ENCODE measurements at places on chromosomes 6 and 20. TPM values are rescaled to one million over a fixed set of nuclear protein-coding genes. Genes with fewer than 3 reads are reported as not detected.

- DNase-seq: no peak
Measured at GRCh38 chr6:163605385-163606097, 191.0 kb downstream of the QKI start.

GRCh38 chr6:38603966-38604365, 35.8 kb downstream of the BTBD9 start:
- peak; percentile 50 for DNase-seq

GRCh38 chr6:77440206-77440976, 22.9 kb downstream of the HTR1B start:
- peak; percentile 94 for DNase-seq

DNA sequence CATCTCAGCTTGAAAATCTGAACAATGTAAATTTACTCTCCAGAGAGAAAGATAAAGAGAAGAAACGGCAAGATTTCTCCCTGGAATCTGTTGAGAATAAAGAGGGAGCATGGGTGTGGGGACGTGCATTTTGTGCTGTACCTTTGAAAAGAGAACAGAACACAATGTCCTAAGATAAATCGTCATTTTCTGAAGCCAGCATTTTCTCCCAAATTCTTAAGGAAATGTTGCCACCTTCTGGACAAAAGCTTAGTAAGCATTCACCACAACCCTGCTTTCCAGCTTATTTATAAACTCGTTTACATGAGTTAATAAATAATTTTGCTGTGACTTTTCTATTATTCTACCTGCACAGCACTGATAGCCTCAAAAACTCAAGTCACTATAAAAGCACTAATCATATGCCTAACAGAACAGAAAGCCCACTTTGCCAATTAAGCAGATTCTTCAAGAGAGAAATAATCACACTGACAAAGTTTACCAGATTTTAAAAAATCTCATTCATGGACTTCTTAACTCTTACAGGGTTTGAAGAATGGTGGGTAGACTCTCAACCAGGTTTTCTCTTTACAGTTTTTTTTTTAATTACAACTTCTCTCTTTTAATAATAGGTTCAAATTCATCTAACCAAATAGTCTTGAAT, 155.8 kb downstream of the MBOAT1 start:
- DNase-seq: peak; percentile 63

DNA sequence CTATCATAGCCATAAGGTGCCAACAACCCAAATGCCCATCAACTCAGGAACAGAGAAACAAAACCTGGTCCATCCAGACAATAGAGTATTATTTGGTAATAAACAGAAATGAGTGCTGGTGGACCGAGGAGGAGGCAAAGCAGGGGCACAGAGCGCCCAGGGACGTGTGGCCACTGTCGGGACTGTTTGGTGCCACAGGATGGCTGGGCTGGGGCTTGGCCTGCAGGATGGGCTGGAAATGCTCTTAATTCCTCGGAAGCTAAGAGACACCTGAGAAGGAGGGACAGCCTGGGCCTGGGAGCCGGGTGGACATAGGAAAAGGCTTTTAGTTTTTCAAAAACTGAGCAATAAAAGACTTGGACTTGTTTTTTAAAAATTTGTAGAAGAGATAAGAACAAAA, 216.4 kb downstream of the DLL1 start:
- no peak for DNase-seq

DNA sequence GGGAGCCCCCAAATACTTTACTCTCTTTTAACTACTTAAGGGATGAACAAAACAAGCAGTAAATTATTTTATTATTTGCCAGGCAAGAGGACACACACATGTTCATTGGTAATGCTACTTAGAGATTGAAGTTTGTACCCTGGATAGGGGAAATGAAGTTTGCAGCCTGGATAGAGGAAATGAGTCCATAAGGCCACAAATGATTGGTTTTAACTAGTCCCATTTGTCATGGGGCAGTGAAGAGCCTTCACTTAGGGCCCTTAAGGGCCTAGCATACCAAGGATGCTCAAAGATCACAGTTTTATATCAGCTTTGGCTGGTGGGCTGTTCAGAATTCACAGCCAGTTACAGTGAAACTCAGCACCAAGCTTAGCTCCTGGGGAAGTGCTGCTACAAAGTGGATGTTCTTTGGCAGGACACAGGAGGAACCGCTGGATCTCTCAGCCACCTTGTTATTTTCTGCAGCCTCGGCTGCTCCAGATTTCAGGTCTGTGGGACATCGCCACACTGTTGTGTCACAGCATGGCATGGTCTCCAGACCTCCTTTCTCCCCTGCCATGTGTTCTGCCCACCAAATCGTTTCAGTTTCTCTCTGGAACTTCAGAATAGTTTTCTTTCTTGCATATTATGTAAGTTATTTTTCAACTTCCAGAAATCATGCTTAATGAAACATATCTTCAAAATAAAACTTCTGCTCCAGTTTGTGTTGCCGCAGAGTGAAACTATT, 41.8 kb downstream of the NCOA7 start:
- DNase-seq: no peak

DNA sequence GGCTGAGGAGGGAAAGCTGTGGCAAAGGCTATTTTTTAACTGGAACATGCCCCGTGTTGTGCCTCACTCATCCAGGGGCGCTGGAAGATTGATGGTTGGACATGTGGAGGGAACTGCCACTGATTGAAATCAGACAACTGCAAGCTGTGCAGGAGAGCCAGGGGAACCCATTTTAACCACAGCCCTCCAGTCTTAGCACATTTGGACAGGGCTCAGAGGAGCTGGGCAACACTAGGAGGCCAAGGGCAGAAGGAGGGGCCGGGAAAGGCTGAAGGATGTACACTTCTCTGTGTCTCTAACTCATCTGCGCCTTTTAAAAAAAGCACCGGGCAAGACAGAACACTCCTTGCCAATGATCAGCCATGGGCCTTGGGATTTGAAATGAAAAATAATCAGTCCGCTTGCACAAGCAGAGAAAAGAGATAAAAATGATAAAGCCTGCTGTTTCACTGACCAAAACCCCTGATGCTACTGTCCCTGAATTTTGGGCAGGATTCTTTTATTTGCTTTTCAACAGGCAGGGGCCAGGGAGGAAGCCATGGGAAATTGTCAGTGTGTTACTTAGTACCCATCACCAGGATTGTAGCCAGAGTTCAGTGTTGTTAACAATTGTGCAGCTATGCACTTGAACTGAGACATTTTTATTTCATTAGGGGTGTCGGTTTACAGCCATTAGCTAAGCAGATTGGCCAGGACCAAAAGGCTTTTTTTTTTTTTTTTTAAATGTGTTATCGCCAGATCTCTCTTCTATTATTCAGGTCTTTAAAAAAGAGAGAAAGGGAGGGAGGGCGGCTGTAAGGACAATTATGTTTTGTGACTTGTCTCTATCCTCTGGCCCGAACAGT, 109.3 kb upstream of the EYA4 start:
- peak; percentile 40 for DNase-seq

- DNase-seq: peak; percentile 79
Measured at GRCh38 chr6:53593001-53593488, 48.1 kb upstream of the GCLC start.

- DNase-seq: peak; percentile 65
Measured at GRCh38 chr6:7052443-7053011, 55.2 kb upstream of the RREB1 start.

GRCh38 chr20:19473216-19473921, 260.9 kb downstream of the SLC24A3 start:
- DNase-seq: no peak

DNA sequence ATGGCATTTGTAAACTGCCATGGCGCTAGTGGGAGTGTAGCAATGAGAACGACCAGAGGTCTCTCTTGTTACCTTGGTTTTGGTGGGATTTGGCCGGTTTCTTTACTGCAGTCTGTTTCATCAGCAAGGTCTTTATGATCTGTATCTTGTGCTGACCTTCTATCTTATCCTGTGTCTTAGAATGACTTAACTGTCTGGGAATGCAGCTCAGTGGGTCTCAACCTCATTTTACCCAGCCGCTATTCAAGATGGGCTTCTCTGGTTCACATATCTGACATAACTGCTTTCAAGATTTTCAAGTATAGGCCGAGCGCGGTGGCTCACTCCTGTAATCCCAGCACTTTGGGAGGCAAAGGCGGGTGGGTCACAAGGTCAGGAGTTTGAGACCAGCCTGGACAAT, 1.9 kb upstream of the SFT2D1 start:
- no peak for DNase-seq

DNA sequence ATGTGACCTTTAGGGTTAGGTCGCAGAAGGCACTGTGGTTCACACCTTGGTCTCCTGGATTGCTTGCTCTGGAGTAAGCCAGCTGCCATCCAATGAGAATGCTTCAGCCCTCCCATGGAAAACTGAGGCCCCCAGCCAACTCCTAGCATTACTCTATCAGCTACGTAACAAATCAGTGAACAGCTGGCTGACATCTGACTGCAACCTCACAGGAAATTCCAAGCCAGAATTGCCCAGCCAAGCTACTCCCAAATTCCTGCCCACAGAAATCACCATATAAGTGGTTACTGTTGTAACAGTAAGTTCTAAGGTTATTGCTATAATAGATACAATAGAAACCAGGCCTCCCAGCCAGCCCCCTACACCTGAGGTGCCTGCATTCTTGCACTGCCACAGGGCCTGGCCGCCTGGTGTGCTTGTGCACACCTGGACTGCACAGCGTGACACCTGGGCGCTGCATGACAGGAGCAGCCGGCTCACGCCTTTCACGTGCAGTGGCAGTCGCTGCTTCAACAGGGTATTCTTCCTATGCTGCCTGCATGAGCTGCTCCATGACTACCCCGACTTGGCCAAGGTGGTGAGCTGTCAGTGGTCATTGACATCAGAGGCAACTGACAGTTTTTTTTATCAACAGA, 429.7 kb upstream of the RUNX2 start:
- peak; percentile 64 for DNase-seq

DNA sequence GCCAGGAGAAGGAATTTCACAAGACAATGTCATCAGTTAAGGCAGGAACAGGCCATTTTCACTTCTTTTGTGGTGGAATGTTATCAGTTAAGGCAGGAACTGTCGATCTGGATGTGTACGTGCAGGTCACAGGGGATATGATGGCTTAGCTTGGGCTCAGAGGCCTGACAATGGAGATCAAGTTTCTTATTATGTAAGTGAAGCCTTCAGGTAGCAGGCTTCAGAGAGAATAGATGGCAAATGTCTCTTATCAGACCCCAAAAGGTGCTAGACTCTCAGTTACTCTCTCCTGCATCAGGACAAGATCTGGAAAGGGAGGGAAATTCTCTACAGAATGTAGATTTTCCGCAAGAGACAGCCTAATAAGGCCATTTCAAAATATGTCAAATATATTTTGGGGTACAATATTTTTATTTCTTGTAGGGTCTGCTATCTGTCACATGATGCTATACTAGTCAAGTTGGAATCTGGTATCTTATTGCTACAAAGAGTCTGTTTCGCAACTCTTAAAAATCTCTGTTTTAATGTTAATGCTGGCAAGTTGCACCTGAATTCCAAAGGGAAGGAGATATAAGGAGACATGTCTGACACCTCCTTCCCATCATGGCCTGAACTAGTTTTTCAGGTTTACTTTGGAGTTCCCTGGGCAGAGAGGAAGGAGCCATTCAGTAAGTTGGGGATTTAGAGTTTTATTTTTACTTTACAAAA, 48.8 kb downstream of the TRDN start:
- DNase-seq: no peak

GRCh38 chr20:64111841-64112641, 4.7 kb upstream of the NPBWR2 start:
- DNase-seq: no peak

DNA sequence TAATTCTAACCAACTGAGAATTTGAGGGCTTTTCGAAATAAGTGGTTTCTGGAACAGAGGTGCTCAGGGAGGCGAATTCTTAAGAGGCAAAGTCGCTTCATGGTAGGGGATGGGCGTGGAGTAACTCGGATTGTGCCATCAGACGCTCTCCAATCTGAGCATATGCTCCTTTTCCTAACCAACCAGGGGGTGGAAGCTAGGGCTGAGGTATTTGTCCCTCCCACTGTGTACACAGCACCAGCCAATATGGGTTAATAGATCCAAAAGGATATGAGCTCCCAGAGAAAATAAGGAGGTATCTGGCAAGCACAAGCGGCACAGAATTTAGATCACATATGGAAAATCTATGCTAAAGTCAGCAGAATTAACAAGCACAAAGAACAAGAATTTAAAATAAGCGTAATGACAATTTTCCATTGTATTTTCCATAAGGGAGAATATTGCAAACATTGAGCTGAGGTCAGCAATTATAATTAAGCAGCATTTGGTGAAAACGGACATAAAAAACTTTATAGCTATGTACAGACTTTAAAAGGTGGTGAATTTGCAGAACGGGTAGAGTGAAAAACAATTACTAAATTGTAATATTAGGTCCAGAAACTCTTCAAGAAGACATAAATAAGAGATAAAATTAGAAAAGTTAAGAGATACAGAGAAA, 55.0 kb upstream of the PHACTR1 start:
- DNase-seq: no peak

DNA sequence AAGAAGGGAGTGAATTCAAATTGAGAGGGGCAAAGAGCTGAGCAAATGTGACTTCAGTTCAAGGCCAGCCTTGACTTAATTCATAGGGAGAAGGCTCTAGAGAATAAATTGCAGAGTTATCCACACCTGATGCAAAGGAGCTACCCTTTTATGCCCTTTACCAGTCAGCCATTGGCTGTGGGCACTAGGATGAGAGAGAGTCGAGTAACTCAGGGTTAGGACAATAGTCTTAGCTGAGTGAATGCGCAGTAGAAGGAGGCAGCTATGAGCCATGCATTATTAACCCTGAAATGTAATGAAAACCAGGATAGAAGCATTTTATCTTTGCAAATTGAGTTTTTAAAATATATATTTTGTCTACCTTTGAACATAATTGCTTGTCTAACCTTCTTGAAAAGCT, 63.0 kb upstream of the TINAG start:
- DNase-seq: no peak

- peak; percentile 77 for DNase-seq
Measured at GRCh38 chr20:58890518-58891085, 38.1 kb downstream of the GNAS start.

GRCh38 chr20:18431206-18431605, 35.6 kb downstream of the DZANK1 start:
- no peak for DNase-seq

DNA sequence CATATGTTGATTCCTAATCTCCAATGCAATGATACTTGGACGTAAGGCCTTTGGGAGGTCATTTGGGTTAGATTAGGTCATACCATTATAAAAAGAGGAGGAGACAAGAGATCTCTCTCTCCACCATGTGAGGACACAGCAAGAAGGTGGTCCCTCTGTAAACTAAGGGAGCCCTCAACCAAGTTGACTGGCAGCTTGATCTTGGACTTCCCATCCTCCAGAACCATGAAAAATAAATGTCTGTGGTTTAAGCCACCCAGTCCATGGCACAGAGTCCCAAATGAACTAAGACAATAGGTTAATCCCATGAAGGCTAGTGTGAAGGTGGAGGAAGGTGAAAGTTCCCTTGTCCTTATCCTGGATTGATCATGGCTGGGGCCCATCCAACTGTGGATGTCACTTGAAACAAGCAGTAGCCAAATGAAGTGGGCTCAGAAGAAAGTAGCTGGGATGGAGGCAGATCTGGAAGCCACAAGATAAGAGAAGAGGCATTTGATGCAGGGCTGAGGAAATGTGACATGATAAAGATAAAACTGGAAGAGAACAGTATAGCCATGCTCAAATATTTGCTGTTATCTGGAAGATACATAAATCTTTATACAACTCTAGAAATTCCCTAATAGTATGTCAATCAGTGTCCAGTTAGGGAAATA, 99.9 kb downstream of the BANF2 start:
- no peak for DNase-seq

The PDYN gene
- total RNA-seq: not detected

The TOX2 gene
- total RNA-seq: 1.1 TPM

The VSX1 gene
- not detected for total RNA-seq

The COQ3 gene
- total RNA-seq: 8.2 TPM

The BHLHE23 gene
- total RNA-seq: not detected

The FAM217A gene
- total RNA-seq: not detected

The RAMACL gene
- total RNA-seq: 1.1 TPM
